ENCODE measurements at places on chromosomes 3 and 15.
A peak's percentile ranks its signal among the peaks of the same experiment; 100 is the strongest.

- H3K27me3 ChIP-seq: peaks cover 4% of the 10 kb centered on the region
- H3K4me3 ChIP-seq: no peak overlapping the region
- H3K36me3 ChIP-seq: peaks cover 2% of the 10 kb centered on the region
- H3K27ac ChIP-seq: peak overlapping the region; percentile 64
- DNase-seq: peak; percentile 29
Observed at GRCh38 chr3:102299125-102299877, 135.5 kb upstream of the ZPLD1 start.

DNA sequence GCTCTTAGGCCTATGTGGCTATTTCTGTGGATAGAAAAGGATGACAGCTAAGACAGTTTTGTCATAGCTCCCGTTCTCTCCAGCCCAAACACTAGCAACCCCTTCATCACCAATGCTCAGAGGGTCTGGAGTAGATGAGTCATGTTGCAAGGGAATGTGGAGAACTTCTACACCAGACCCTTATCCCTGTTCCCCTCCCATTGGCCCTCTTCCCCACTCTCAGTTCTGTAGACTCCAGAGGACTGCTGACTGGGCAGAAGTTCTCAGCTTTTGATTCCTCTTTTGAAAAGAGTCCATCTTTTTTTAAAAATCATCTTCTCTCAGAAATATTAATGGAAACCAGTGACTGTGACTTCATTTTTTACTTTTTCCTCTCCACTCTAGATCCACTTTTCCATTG, 2.4 kb upstream of the MYZAP start:
- peaks cover 3% of the 10 kb centered on the region for H3K36me3 ChIP-seq
- no peak overlapping the region for H3K27ac ChIP-seq
- DNase-seq: no peak

DNA sequence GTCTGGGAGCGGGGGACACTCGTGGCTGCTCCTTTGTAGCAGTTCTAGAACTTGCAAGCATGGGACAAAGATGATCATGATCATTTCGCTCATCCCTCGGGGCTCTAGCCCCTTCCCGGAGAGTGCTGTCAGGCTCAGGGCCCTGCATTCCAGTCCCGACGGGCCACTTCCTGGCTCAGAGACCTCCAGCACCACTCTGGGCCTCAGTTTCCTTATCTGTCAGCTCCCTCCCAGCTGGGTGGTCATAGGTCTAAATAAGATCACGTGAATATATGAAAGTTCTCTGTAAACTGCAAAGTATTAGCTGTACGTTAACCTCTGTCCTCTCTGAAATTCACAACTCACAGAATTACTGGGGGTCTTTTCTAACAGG, 52.8 kb upstream of the SLC6A11 start:
- H3K36me3 ChIP-seq: no peaks in the 10 kb centered on the region
- H3K27ac ChIP-seq: no peak overlapping the region
- DNase-seq: no peak
- H3K4me3 ChIP-seq: no peak overlapping the region
- H3K27me3 ChIP-seq: peaks cover 30% of the 10 kb centered on the region

DNA sequence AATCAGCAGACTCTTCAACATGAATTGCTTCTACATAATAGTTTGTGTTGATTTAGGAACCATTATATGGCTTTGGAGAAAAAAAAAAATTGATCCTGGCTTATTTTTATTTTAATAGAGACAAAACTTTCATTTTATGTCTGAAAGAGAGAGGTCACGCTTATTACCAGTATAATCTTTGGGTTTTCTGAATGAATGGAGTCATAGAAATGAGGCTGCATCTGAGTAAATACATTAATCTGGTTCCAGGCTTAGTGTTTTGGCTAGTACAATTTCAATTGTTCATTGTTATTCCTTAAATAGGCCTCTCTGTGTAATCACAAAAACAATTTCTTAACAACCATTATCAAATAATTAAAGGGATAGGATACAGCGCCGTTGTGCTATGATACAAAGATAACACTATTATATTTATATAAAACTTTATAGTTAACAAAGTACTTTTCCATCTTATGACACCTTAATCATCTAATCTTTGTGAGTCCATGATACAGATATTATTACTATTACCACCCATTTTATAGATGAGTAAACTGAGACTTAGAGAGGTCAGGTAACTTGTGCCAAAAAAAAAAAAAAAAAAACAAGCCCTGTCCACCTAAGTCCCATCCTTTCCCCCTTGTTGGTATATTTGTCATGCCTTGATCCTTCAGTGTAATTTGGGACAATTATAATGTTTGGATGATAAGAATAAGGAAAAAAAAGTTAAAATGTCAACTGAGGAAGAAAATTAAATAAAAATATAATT, 41.8 kb upstream of the GOLM2 start:
- peaks cover 7% of the 10 kb centered on the region for H3K27me3 ChIP-seq
- no peak for DNase-seq
- no peaks in the 10 kb centered on the region for H3K4me1 ChIP-seq
- no peaks in the 10 kb centered on the region for H3K36me3 ChIP-seq
- H3K27ac ChIP-seq: no peak overlapping the region

- no peak overlapping the region for H3K4me3 ChIP-seq
- no peak overlapping the region for H3K27ac ChIP-seq
- H3K27me3 ChIP-seq: no peaks in the 10 kb centered on the region
- H3K36me3 ChIP-seq: no peaks in the 10 kb centered on the region
- H3K4me1 ChIP-seq: no peaks in the 10 kb centered on the region
Observed at GRCh38 chr3:94862703-94863102, 799.8 kb downstream of the NSUN3 start.

- H3K27me3 ChIP-seq: peaks cover 8% of the 10 kb centered on the region
- H3K36me3 ChIP-seq: peaks cover 5% of the 10 kb centered on the region
- H3K4me1 ChIP-seq: peaks cover 30% of the 10 kb centered on the region
- no peak overlapping the region for H3K27ac ChIP-seq
- DNase-seq: peak; percentile 26
- peak overlapping the region; percentile 71 for H3K4me3 ChIP-seq
Observed at GRCh38 chr3:52532517-52532837, 1.2 kb downstream of the NT5DC2 start.

DNA sequence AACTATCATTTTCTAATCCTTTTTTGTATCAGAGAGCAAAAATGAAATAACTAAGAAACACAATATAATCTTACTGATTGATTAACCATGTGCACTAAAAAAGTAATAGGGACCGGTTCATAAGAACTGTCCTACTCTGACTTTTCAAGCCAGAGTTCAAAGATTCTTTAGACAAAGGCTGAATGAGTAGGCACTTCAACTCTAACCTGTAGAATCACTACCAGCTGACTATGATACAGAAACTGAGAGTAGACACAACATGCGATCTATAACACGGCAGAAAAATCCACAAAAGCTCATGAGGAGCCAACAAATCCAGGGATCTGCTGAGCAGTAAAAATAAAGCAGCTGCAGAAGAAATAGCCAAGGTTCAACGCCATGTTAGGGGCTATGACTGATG, 8.9 kb downstream of the COPB2 start:
- peaks cover 10% of the 10 kb centered on the region for H3K4me1 ChIP-seq
- H3K4me3 ChIP-seq: no peak overlapping the region
- H3K27me3 ChIP-seq: no peaks in the 10 kb centered on the region
- peaks cover 40% of the 10 kb centered on the region for H3K36me3 ChIP-seq

GRCh38 chr15:73392025-73392424, 23.3 kb upstream of the HCN4 start:
- DNase-seq: no peak
- no peaks in the 10 kb centered on the region for H3K36me3 ChIP-seq
- H3K4me3 ChIP-seq: no peak overlapping the region
- no peak overlapping the region for H3K27ac ChIP-seq
- H3K4me1 ChIP-seq: no peaks in the 10 kb centered on the region

DNA sequence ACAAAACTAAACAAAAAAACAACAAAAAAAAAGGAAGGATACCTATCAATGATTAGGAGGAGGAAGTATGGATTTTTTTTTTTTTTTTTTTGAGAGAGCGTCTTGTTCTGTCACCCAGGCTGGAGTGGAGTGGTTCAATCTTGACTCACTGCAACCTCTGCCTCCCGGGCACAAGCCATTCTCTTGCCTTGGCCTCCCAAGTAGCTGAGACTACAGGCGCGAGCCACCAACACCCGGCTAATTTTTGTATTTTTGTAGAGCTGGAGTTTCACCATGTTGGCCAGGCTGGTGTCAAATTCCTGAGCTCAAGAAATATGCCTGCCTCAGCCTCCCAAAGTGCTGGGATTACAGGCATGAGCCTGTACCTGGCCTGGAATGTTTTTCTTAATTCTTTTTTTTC, 195.8 kb downstream of the CBLB start:
- H3K36me3 ChIP-seq: peaks cover 51% of the 10 kb centered on the region
- no peak for DNase-seq
- H3K4me1 ChIP-seq: peaks cover 5% of the 10 kb centered on the region
- H3K27ac ChIP-seq: no peak overlapping the region
- H3K4me3 ChIP-seq: no peak overlapping the region

- H3K4me3 ChIP-seq: no peak overlapping the region
- H3K27me3 ChIP-seq: peaks cover 25% of the 10 kb centered on the region
- peak; percentile 65 for DNase-seq
- no peaks in the 10 kb centered on the region for H3K4me1 ChIP-seq
- no peaks in the 10 kb centered on the region for H3K36me3 ChIP-seq
Observed at GRCh38 chr3:171049861-171050444, 23.4 kb upstream of the SLC2A2 start.

- H3K4me1 ChIP-seq: no peaks in the 10 kb centered on the region
- DNase-seq: no peak
- no peak overlapping the region for H3K4me3 ChIP-seq
- H3K27ac ChIP-seq: no peak overlapping the region
- no peaks in the 10 kb centered on the region for H3K36me3 ChIP-seq
- H3K27me3 ChIP-seq: peaks cover 18% of the 10 kb centered on the region
Observed at GRCh38 chr3:37702478-37703154, 159.1 kb upstream of the CTDSPL start.

DNA sequence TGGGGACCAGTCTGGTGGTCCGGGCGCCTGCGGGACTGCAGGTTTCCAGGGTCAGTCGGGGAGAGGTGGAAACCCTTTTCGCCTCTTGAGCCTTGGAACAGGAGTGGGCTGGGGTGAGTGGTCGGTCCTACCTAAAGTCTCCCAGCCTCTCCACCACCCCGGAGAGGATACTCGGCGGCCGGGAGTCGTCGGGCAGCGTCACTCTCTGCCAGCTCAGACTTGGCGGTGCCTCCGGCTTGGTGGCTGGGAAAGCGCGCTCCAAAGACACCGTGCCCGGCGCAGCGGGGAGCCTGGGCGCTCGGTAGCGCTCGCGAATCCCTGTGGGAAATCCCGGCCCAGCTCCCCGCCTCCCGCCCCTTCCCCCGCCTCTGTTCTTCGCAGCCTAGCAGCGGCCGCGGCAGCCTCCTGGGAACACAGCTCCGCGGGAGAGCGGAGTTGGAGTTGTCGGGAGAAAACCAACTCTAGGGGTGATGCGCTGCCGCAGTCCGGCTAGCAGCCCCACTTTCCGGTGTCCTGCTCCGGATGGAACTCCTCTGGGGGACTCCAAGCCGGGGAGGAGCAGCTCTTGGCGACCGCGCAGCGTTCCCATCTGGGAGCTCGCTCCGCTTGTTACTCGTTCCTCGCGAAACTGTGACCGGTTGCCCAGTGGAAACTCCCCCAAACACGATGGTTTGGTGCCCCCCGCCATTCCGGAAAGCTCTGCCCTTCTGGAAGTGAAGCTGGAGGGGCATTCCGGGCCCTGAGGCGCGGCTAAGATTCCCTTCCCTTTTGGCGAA, 1.4 kb downstream of the EPHB1 start:
- no peaks in the 10 kb centered on the region for H3K36me3 ChIP-seq
- DNase-seq: no peak
- peak overlapping the region; percentile 53 for H3K4me3 ChIP-seq
- H3K27me3 ChIP-seq: peaks cover 82% of the 10 kb centered on the region
- peaks cover 26% of the 10 kb centered on the region for H3K4me1 ChIP-seq
- no peak overlapping the region for H3K27ac ChIP-seq

DNA sequence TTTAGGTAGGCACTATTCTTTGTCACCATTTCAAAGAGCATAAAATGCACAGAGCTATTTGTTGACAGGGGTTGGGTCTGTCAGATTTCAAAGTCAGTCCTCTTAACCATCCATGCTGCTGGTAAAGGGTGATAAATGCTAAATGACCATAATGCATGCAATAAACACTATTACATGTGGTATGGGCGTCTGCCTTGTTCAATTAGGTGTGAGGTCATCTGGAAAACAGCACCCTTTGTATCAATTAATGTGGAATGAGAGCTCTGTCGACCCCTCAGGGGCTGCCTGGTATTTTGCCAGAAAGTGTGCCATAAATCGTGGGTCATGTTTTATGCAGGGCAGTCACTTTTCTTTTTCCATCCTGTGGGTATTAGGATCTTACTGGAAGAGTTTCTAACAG, 235.6 kb downstream of the SV2B start:
- H3K36me3 ChIP-seq: peaks cover 12% of the 10 kb centered on the region
- H3K27me3 ChIP-seq: peaks cover 3% of the 10 kb centered on the region
- DNase-seq: no peak
- H3K27ac ChIP-seq: no peak overlapping the region
- H3K4me3 ChIP-seq: no peak overlapping the region

- H3K27me3 ChIP-seq: no peaks in the 10 kb centered on the region
- H3K36me3 ChIP-seq: peaks cover 15% of the 10 kb centered on the region
- no peak overlapping the region for H3K4me3 ChIP-seq
- no peak for DNase-seq
Observed at GRCh38 chr3:16266714-16267113, 1.7 kb downstream of the OXNAD1 start.

GRCh38 chr15:81982808-81983207, 63.0 kb downstream of the MEX3B start:
- H3K27me3 ChIP-seq: no peaks in the 10 kb centered on the region
- H3K4me1 ChIP-seq: no peaks in the 10 kb centered on the region
- H3K27ac ChIP-seq: no peak overlapping the region
- DNase-seq: no peak
- H3K36me3 ChIP-seq: no peaks in the 10 kb centered on the region
- H3K4me3 ChIP-seq: no peak overlapping the region

DNA sequence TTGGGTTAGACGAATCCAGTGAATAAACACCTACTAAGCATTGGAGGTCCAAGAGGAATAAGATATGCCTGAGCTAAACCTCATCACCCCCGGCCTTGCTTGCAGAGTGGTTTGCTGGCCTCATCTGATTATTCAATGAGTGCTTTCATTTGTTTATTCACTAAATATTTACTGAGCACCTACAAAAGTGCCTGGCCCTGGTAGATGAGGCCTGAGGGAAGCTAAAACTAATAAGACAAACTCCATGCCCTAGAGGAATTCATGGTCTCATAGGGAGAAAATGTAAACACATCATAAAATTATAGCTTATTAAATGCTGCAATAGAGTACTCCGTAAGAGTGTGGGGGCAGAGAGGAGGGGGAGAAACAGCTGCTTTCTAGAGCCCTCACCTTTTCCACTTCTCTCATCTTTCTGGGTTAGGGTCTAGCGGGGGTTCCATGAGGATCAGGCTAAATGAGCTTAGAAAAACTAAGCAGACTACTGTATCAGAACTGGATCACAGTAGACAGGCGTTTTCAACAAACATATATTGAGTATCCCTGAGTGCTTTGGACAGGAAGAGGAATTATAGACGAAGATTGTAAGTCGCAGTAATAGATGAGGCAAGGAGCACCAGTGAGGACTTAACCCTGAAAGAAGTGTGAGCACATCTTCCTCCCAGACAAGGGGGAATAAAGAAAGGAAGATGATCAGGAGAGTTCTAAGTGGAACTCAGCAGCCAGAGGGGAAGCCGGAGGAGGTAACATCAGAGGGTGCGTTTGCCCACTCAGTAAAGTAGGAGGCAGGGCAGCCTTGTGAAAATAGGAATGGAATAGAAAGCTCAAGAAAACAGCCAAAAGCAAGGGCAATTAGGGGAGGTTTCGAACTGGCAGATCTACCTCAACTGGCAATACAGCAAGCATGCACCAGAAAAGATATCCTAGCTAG, 31.5 kb upstream of the LAMP3 start:
- no peak overlapping the region for H3K27ac ChIP-seq
- H3K4me1 ChIP-seq: no peaks in the 10 kb centered on the region
- H3K27me3 ChIP-seq: peaks cover 3% of the 10 kb centered on the region
- no peak overlapping the region for H3K4me3 ChIP-seq

GRCh38 chr3:142106548-142106947, 42.8 kb downstream of the TFDP2 start:
- H3K36me3 ChIP-seq: no peaks in the 10 kb centered on the region
- no peak overlapping the region for H3K27ac ChIP-seq
- H3K27me3 ChIP-seq: no peaks in the 10 kb centered on the region
- no peak overlapping the region for H3K4me3 ChIP-seq
- no peak for DNase-seq

Measured in activated naive CD4-positive, alpha-beta T cell treated with anti-CD3 and anti-CD28 coated beads, Interleukin-2, amount 10 ng/mL, durations not matched to agents 7 days and 5 days (primary cell).